Renal pelvis (tissue), 12 donors: ENCODE measurements at places on chromosomes 12 and 14. TPM values are rescaled to one million over a fixed set of nuclear protein-coding genes. Genes with fewer than 3 reads are reported as not detected.

- DNase-seq: no peak
Measured at GRCh38 chr12:57173089-57173488, 25.7 kb upstream of the LRP1-AS start.

GRCh38 chr12:122610911-122611310 lies 83.9 kb downstream of the KNTC1 start:
- DNase-seq: no peak

- DNase-seq: no peak
Measured at GRCh38 chr12:26403601-26404000, 208.2 kb downstream of the SSPN start.

GRCh38 chr12:106655577-106655976 lies 72.8 kb downstream of the RFX4 start:
- DNase-seq: no peak

- no peak for DNase-seq
Measured at GRCh38 chr14:68949601-68949965, 29.5 kb downstream of the ACTN1 start.

- DNase-seq: no peak
Measured at GRCh38 chr12:19647806-19648556, 208.7 kb downstream of the AEBP2 start.

DNA sequence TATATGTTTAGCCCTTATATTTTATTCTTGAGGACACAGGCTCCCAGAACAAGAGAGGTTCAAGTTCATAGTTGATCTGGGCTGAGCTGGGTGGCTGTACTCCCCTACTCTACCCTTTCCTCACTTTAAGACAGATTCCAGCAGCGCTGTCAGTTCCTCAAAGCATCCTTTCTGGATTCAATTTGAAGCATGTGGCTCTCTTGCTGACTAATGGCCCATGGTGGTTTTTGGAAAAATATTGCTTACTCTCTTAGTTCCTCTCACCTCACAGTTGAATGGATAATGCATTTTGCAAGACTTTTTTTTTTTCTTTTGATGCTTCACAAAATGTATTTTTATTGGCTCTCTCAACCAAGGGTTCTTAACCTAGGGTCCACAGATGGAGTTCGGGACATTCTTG lies 4.1 kb downstream of the PELI2 start:
- no peak for DNase-seq

GRCh38 chr14:92959189-92959531 lies 36.2 kb downstream of the CHGA start:
- no peak for DNase-seq

GRCh38 chr12:86838711-86839110 lies 582.5 kb upstream of the MGAT4C start:
- DNase-seq: peak; percentile 4

GRCh38 chr14:24277606-24278321 lies 6.4 kb upstream of the RABGGTA start:
- DNase-seq: no peak

GRCh38 chr14:68020999-68021663 lies 201.6 kb downstream of the RAD51B start:
- no peak for DNase-seq

- DNase-seq: no peak
Measured at GRCh38 chr14:102933618-102934231, 11.3 kb downstream of the AMN start.

DNA sequence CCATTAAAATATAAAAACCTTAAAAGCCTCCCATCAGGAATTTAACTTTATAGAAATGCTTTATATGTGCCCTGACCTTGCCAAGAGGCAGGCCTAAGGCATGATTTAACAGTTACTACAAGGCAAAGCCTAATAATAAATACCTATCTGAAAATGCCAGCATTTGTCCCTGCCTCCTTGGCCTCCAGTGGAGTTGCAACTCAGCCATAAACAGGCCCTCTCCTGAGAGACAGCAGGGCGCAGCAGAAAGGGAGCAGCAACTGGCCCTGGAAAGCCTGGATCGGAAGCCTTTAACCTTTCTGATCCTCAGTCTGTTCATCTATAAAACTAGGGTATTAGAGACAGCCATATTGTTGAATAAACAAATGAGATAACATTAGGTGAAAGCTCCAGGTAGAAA lies 324.4 kb downstream of the PAWR start:
- no peak for DNase-seq

DNA sequence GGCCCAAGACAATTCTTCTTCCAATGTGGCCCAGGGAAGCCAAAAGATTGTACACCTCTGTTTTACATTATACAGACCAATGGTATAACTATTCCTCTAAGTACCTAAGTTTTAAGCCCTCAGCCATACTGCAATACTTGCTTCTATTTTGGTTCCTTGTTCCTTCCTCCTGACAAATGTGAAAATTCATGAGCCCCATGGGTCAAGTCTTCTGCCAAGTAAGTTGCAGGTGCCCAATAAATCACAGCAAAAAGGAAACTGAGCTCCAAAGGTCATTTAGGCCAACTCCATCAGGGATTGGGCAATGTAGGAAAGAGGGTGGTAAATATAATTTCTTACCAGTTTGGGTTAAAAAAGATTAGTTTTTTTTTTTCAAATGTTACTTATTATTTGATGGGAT lies 57.7 kb upstream of the NPFF start:
- DNase-seq: no peak

- no peak for DNase-seq
Measured at GRCh38 chr12:127515941-127516340, 751.0 kb upstream of the TMEM132C start.

GRCh38 chr14:32310876-32311275 lies 18.2 kb upstream of the AKAP6 start:
- DNase-seq: no peak

DNA sequence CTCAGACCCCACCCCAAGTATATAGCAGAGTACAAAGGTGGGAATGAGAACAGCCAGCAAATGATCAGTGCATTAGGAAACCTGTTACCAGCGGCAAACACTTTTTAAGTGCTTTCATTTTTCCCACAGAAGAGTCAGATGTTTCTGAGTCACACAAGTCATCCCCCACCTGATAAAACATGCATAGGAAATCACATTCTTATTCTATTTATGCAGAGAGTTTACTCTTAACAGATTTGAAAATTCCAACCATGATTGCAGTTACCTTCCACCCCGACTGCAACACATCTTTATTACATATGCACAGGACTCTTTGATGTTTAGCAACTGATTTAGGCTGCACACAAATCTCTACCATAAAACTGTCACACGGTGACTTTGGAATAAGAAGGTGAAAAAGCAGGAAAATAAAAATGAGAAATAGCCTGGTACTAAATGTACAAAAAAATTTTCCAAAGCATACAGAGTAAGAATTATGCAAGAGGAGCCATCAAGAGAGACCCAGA lies 236.4 kb downstream of the PAWR start:
- DNase-seq: peak; percentile 84

GRCh38 chr12:89947437-89948270 lies 239.0 kb upstream of the ATP2B1 start:
- peak; percentile 66 for DNase-seq

- no peak for DNase-seq
Measured at GRCh38 chr14:95095996-95096395, 61.3 kb downstream of the DICER1 start.

DNA sequence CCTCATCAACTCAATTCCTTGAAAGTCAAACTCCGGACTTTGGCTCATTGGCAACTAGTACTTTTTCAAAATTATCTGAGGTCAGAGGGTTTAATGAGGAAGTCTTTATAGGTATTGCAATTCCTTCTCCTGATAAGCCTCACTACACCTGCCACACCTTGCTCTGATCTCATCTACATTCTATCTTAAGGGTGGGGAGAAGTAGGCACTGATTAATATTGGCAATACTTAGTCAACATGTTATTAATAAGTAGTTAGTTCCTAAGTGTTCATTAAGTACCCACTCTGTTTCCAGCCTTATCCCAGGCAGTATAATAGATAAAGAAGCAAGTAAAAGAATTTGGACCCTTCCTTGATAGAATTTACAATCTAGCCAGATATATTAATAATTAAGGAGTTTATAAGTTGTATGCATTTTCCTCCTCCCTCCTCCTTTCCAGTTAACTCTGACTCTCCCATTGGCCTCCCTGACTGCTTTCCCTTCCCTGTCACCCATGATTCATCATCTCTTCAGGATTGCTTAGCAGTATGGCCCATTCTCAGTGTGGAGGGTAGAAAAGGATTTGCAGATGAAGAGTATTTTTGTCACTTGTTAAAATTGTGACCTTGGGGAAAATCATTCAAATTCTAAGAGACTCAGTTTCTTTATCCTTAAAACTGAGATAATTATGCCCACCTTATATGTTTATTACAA lies 231.0 kb upstream of the ATP2B1 start:
- no peak for DNase-seq

DNA sequence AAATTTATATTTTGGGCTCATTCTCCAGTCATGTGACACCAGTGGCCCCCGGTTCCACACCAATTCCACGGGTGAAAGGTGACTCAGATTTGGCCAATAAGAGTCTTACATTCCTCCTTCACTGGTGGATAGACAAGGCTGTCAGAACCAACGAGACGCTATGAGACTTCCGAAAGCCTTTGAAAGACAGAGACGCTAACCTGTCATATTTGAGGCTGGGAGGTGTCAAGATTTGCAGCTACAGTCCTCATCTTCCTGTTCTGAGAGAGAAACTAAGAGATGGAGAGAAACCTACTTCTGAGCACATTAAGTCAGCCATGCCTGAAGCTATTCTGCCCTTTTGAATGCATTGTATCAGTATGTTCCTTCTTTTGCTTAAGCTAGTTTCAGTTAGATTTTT lies 171.2 kb downstream of the FLRT2 start:
- DNase-seq: no peak

- peak; percentile 28 for DNase-seq
Measured at GRCh38 chr14:57871459-57872080, 5.7 kb upstream of the SLC35F4 start.

DNA sequence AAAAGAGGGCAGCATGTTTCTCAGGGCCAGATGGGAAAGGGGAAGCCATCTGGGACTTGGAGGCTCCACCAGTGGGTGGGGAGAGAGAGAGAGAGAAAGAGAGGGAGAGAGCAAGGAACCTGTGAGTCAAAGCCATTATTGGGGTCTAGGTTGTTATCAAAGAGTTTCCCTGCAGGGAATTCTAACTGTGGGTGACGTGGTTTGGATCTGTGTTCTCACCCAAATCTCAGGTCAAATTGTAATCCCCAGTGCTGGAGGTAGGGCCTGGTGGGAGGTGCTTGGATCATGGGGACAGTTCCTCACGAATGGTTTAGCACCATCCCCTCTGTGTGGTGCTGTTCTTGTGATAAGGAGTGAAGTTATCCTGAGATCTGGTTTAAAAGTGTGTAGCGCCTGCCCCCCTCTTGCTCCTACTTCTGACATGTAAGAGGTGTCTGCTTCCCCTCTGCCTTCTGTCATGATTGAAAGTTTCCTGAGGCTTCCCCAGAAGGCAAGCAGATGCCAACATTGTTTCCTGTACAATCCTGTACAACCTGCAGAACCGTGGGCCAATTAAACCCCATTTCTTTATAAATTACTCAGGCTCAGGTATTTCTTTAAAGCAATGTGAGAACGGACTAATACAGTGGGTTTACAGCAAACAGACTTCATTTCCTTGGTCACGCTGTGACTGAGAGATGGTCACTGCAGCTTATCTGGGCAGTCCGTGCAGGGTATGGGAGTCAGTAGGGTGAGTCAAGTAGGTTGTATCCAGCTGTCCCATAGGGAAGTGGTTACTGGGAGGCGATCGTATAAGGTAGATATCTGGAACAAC lies 52.4 kb downstream of the CCDC91 start:
- no peak for DNase-seq

DNA sequence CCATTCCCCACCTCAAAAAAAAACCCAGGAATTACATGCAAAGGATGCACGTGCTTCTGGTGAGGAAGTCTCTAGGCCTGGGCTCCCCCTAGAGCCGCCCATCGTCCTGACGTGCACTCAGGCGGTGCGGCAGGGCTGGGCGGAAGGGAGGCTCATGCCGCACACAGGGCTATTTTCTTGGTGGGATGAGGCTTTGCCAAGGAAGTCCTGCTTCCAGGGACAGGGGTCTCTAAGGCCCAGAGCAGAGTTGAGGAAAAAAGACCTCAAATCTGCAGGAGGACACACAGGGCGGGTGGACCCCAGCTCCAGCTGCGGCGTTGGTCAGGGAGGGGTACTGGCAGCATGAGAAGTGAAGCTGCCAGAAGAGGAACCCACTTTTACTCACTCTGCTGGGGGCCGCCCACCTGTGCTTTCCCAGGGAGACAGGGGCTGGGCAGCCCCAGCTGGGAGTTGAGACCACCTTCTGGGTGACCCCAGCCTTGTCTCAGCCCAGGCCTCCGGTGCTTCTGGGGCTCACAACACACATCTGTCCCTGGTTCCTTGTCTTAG lies 4.2 kb downstream of the RHOF start:
- DNase-seq: no peak

DNA sequence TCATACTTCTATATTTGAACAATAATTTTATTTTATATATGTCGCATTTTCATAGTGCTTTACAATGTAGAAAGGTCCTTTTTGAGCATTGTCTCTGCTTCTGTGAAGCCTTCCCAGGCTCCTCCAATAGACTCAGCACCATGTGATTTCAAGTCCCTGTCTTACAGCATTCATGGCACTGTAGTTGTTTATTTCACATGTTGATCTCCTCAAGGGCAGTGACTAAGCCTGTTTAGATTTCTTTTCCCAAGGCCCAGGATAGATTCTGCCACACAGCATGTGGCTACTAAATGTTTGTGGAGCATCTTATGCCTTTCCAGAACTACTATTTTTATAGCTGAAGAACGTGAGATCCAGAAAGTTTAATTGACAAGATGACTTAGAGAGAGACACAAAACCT lies 391.7 kb downstream of the TMEM117 start:
- DNase-seq: no peak

GRCh38 chr12:1995205-1995896 lies 8.9 kb downstream of the DCP1B start:
- DNase-seq: no peak

The PIWIL1 gene
- 3.4 TPM for polyA plus RNA-seq

The RNF212B gene
- polyA plus RNA-seq: 3.4 TPM

The JPH4 gene
- polyA plus RNA-seq: 11.9 TPM

The IGF1 gene
- polyA plus RNA-seq: 3.6 TPM

The MRPS35 gene
- 69.1 TPM for polyA plus RNA-seq

The TUBA1A gene
- 473 TPM for polyA plus RNA-seq

The FERMT2 gene
- polyA plus RNA-seq: 162 TPM

The LRP1-AS gene
- not detected for polyA plus RNA-seq

The CIROP gene
- polyA plus RNA-seq: 0.06 TPM

The ABHD12B gene
- 1.2 TPM for polyA plus RNA-seq
